ENCODE measurements at places on chromosomes 2 and 18.

DNA sequence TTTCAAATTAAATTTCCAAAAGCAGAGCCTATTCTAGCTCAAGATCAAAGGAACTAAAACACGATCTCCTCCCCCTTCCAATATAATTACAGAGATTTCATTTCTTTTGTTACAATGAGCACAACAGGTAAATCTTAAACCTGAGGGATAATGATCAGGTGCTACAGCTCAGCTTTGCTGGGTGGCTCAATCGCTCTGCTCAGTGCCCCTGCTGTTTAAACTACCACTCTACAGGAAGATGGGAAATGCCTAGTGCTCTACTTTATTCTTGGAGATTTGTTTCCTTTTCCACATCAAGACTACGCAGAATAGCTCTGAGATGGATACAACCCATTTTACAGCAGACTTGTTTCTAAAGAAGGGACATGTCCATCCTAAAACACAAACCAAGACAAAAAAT, 162.3 kb downstream of the TCF4 start:
- H3K27me3 ChIP-seq, result peaks cover 16% of the 10 kb centered on the region
- DNase-seq, result no peak
- H3K4me3 ChIP-seq, result no peak overlapping the region
- H3K27ac ChIP-seq, result no peak overlapping the region
- H3K4me1 ChIP-seq, result no peaks in the 10 kb centered on the region

DNA sequence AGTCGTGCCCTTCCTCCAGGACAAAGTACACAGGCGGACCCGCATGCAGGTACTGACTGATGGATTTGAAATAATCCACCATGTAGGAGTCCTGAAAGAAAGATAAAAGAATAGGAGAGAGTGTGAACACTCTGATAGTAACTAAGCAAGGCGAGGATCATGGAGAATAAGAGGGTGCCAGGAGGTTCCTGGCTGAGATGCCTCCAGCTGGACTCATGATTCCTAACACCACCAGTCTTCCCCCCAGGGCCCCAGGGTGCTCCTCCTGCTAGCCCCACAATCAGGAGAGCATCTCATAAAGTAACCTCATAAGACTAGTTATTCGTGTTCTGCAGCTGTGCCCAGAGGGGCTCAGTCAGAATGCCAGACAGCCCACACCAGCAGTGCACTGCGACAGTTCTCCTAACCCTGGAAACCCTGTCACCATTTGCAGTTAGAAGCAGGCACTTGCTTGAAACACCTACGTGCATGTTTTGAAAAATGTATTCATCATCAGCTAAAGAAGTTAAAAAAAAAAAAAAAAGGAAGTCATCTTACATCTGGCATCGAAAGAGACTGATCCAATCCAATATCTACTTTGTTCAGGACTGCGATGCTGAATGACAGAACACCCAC, 36.7 kb downstream of the RMC1 start:
- no peak for DNase-seq
- H3K36me3 ChIP-seq, result peaks cover 85% of the 10 kb centered on the region
- no peak overlapping the region for H3K4me3 ChIP-seq

DNA sequence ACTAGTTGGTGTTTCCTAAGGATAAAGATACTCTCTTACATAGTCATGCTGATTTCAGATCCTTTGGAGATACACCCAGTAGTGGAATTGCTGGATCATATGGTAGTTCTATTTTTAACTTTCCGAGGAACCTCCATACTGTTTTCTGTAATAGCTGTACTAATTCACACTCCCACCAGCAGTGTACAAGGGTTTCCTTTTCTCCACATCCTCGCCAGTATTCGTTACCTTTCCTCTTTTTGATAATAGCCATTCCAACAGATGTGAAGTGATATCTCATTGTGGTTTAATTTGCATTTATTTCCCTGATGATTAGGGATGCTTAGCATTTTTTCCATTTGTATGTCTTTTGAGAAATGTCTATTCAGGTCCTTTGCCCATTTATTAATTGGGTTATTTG, 34.0 kb downstream of the ACTR2 start:
- no peak overlapping the region for H3K4me3 ChIP-seq
- DNase-seq, result no peak
- H3K36me3 ChIP-seq, result peaks cover 35% of the 10 kb centered on the region

- H3K27ac ChIP-seq, result no peak overlapping the region
- no peak overlapping the region for H3K4me3 ChIP-seq
- H3K27me3 ChIP-seq, result no peaks in the 10 kb centered on the region
- no peaks in the 10 kb centered on the region for H3K36me3 ChIP-seq
Observed at GRCh38 chr2:3292416-3292815, 85.2 kb downstream of the EIPR1 start.

All from Calu3 (cell line).